Right ventricle myocardium inferior (tissue), 1 donor: ENCODE measurements at places on chromosomes 7 and 10. TPM values are rescaled to one million over a fixed set of nuclear protein-coding genes. Genes with fewer than 3 reads are reported as not detected.

GRCh38 chr7:131623154-131623553 is 66.7 kb upstream of the PODXL start:
- DNase-seq, result no peak

DNA sequence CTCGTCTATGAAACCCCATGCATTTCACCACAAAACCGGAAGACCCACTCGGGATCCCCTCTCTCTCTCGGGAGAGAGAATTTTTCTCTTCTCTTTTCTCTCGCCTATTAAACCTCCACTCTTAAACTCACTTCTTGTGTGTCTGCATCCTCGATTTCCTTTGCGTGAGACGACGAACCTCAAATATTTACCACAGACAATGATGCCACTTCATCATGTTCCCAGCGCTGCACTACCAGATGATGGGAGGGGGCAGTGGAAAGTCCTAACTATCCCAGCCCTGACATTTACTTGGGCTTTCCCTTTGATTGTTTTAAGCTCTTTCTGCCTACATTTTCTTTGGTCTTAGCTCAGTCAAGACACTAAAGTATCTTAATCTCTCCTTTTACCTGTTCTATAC is 906.7 kb downstream of the GRID1 start:
- DNase-seq, result no peak

- DNase-seq, result no peak
These were observed 210.1 kb downstream of the CACNB2 start for GRCh38 chr10:18350340-18350739.

- no peak for DNase-seq
These were observed 100.5 kb downstream of the KCNMA1 start for GRCh38 chr10:77537071-77537470.

DNA sequence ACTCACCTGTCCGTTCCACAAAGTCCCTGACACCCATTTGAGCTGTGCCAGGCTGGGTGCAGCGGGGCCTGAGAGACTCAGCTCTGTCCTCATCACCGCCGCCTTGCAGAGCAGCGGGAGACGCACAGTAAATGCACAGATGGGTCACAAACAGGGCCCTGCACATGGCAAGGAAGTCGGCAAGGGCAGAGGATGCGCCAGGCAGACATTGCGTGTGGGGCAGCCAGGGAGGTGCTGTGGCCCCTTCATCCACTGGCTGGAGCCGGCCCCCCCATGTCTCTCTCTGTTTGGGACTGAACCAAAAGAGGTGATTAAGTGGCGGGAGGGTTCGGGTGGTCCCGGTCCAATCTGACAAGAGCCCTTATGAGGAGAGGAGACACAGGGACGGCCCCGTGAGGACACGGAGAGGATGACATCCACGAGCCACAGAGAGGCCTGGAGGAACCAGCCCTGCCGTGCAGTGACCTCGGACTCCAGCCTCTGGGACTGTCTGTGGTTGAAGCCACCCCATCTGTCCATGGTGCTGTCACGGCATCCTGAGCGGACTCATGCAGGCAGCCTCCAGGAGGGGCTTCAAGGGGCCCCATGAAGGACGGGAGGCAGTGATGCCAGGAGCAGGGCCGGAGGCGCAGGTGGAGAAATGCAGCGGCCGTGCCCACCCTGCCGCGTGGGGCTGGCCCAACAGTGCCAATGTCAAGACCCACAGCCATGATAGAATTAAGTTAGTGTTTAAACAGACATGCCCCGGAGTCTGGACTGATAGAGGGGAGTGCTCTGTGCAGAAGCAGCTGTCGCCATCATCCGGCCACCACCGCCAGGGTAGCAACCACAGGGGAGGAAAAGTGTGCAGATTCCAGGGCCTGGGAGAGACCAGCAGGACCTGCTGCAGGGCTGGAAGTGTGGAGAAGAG is 28.4 kb upstream of the FOXL3 start:
- no peak for DNase-seq

DNA sequence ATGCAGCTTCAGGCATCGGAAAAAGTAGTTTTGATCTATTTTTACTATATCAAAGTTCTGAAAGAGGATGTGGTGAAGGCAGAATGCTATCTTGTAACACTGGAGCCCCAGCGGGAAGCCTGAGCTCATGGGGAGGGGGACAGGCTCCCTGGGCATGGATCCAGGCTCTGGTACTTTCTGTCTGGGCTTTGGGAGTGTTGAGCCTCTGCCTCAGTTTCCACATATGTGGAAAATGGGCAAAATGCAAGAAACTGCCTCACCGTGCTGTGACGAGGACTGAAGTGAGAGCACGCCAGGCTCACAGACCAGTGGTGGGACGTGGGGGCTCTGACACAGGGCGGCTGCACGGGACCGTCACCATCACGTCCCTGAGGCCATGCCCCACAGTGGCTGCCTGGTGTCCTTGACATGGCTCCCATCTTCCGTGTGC is 182.9 kb upstream of the SHH start:
- no peak for DNase-seq

DNA sequence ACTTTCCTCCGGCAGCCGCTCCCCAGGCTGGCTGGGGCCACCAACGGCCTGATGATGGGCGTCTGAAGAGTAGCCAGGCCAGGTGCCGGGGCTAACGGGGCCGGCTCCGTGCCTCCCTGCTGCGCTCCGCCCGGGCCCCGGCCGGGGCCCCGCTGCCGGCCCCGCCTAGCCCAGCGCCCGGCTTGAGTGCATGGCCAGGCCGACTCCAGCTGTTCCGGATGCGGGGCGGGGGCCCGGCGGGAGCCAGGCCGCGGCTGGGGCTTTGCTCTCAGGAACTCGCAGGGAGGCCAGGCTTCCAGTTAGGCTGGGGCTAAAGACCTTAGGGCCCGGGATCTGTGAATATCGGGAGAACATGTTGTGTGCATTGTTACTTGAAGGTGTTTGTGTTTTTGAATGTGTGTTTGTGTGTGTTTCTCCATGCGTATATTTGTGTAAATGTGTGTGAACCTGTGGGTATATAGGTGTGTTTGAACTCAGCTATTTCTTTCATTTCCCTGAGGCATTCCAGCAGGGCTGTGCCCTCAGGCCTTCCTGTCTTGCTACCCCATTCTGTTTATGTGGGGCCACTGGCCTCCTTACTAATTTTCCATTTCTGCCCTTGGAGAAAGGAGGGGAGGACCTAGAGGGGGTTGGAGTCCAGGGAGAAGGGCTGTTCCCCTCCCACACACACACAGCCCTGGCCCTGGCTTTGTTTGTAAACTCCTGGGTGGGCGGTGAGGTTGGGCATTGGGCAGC is 1.1 kb upstream of the LBX1 start:
- DNase-seq, result no peak

DNA sequence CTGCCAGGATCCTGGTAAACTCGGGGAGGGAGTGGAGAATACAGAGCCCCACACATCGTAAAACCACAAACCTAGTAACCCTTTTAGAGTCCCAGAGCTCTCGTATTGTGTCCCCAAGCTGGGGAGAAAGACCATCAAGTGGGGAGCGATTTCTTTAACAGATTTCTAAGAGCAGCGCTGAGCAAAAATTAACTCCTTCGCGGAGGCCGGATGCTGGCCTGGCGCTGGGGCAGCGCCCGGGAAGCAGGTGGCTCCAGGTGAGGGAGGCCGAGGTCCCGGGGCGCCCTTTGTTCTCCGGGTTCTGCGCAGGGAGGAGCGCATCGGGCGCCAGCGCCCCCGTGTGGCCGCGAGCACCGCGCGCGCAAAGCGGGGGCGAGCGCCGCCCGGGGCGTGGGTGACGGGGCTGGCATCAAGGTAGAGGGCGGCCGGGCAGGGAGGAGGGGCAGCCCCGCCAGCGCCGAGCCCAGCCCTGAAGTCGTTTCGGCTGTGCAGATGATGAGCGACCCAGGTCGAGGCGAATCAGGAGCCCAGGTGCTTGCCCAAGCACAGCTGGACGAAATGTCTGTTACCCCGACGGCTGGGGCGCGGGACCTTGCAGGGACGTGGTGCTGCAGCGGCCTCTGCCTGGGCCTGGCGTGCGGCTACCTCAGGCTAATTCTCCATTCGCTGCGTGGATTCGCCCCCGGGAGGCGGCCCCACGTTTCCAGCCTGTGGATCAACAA is 10.4 kb upstream of the FGFR2 start:
- DNase-seq, result no peak

The MPP7 gene
- total RNA-seq, result 13.1 TPM

DNA sequence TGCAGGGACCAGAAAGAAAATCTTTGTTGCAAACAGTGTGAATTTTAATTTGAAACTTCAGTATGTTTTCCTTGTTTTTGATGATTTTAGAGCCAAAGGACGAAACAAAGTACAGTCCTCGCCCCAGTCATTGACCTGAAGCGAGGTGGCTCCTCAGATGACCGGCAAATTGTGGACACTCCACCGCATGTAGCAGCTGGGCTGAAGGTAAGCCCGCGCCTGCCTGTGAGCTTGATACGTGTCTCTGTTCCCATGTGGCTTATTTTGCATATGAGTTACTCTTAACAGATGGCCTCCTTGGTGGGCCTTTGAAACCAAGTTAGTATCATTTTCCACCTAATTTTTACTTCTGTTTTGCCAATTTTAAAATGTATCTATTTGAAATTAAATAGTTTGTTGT is 12.3 kb downstream of the RBM17 start:
- DNase-seq, result no peak

DNA sequence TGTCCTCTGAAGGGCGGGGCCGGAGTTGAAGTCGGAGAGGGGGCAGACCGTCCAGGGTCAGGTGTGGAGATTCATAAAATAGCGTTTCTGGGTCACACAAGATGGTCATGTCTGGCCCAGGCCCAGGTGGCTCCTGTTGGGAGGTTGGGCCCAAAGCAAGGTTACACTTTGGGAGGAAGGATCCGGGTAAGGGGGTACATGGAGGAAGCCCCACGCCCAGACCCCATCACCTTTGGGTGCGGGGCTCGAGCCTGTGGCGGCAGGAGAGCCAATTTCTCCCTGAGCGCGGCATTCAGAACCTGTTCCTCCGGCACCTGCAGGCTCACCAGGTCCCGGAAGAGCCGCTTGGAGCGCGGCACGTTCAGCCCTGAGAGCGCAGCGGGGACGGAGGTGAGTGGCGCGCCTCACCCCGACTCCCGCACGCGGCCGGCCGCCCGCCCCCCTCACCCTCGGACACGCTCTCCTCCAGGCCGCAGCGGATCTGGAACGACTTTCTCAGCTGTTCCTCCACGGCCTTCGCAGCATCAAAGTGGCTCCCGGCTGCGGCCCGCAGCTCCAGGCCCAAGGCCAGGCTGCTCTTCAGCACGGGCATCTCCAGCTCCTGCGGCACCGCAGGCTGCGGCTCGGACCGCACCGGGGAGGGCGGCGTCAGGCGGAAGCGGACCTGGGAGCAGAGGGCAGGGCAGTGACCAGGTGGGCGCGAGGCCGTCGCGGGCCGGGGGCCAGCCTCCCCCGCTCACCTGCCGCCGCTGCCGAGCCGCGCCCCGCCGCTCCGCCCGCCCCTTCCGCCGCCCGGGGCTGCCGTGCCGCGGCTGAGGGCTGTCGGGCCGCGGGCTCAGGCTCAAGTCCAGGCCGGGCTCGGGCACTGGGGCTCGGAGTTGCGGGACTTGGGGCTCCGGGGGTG is 644 bp downstream of the PPP1R35 start:
- DNase-seq, result peak; percentile 74

The SCART1 gene
- total RNA-seq, result 0.30 TPM

The CTAGE4 gene
- total RNA-seq, result 0.30 TPM

The CASP7 gene
- total RNA-seq, result 13.8 TPM

- DNase-seq, result no peak
These were observed 20.6 kb downstream of the SHTN1 start for GRCh38 chr10:116984202-116984990.

The TWIST1 gene
- 1.6 TPM for total RNA-seq

GRCh38 chr7:140439359-140439758 is 35.5 kb downstream of the RAB19 start:
- DNase-seq, result no peak

GRCh38 chr10:72322280-72323058 is 32.2 kb downstream of the DNAJB12 start:
- no peak for DNase-seq
